IMR-90 (cell line): ENCODE measurements at places on chromosomes 2 and 18. TPM values are rescaled to one million over a fixed set of nuclear protein-coding genes. Genes with fewer than 3 reads are reported as not detected.

DNA sequence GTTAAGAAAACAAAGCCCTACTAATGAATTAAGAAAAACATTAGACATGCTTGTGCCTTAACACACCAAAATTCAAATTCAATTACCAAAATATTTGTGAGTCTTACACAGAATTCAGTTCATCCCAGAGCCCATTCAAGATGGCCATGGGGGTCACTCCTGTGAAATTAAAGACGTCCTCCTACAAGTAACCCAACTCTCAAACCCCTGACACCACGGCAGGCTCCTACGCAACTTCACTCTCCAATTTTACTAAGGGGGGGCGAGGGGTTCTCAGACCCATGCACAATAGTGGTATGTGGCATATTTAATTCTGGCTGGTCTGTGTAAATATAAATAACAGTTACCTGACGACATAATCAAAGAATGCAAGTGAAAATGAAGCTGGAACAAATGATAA, 5.0 kb downstream of the ZNF516 start:
- no peak for DNase-seq

GRCh38 chr2:173205375-173205774, 129.7 kb downstream of the MAP3K20 start:
- peak; percentile 28 for DNase-seq

GRCh38 chr2:135183822-135184221, 131.7 kb downstream of the RAB3GAP1 start:
- peak; percentile 33 for DNase-seq

DNA sequence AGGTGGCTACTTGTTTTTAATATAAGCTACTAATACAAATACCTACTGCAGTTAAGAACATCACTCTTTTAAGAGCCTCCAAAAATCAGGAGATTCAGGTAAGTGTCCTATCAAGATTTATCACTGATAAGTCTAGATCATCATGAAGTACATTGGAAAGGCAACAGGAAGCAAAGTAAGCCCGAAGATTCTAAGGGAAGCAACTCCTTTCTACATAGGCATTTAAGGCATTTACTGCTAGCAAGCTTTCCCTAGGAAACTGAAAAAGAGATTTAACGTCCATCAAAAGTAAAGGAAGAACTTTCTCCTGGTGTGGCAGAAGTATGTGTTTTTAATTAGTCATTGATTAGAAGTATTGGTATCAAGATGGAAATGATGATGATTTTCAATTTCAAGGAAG, 3.7 kb downstream of the STK17B start:
- DNase-seq, result no peak

- DNase-seq, result no peak
Measured at GRCh38 chr2:133573491-133574162, 5.4 kb upstream of the NCKAP5 start.

GRCh38 chr18:48959921-48960920, 9.5 kb upstream of the SMAD7 start:
- peak; percentile 61 for DNase-seq

DNA sequence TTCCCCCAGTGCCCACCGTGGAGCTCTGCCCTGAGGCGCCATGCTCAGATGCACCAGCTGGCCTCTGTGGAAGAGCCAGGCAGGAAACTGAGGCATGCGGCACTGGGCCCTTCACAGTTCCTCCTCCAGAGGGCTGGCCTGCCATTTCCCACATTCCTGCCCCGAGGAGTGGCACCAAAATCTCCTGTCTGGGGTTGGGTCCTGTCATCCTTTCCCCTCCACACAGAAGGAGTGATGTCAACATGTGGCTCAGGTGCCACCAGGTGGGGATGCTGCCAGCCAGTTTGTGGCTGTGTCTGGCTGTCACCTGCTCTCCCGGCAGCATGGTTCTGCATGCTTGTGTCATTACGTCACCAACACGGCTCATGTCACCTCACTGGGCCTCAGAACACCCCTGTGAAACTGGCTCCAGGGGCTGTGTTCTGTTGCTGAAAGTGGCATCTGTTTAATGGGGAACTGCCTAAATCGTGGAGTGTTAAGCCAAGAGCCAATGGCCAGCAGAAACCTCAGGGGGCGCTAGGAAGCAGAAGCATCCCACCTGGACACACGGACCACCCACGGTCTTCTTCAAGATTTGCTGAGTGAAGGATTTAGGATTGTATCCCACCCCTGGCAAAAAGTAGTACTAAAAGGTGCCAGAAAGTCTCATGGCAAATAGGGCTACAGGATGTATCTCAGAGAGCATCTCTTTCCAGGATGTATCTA, 51.3 kb downstream of the ZAP70 start:
- no peak for DNase-seq

DNA sequence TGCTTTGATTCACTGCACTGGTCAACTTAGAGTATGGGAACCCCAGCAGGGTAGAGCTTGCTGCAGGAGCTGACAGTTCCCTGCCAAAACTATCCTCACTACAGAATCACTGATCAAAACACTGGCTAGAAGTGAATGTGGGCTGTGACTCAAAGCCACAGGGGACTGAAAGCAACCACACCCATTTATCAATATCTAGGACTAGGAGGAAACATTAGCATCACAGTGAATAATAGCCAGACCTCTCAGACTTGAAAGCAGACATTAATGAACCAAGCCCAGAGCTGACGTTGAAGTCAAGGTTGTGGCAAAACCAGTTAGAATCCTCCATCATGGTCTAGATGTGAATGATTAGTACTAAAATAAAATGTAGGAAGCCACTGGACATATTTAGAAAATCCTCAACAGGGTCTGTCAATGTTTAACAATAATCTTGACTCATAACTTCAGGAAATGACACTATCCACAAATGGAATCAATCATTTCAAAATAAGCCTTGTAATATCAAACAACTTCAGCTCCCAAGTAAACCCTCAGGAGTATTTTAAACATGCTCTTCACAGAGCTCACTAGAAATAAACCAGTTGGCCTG, 131.4 kb downstream of the CDH20 start:
- no peak for DNase-seq

DNA sequence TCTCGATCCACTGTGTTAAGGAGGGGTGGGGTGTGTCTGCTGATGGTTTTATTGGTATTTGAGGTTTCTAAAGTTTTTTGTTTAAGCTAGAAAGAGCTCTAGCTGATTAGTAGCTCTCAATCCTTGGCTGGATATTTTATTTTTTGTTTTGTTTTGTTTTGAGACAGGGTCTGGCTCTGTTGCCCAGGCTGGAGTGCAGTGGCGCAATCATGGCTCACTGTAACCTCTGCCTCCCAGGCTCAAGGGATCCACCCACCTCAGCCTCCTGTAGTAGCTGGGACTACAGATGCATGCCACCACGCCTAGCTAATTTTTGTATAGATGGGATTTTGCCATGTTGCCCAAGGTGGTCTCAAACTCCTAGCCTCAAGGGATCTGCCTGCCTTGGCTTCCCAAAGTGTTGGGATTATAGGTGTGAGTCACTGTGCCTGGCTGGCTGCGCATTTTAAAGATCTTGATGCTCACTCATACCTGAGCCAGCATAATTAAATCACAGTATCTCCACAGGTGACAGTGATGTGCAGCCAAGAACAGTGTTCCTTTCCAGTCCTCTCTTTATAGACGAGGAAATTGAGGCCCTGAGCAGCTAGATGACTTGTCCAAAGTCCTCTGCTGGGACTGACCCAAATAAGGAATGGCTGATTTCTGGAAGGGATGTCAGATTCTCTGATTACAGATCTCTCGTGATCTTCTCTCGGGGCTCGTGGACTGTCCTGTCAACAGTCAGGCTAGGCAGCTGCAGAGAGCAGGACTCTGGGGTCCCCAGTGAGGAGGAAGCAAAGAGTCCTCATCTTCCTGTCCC, 44.5 kb downstream of the SPTBN1 start:
- no peak for DNase-seq

SRD5A2 gene
- polyA plus RNA-seq, result not detected in 2 replicates

SPIRE1 gene
- polyA plus RNA-seq, result 10.9 and 11.6 TPM in 2 replicates

ARHGAP15 gene
- polyA plus RNA-seq, result not detected in 2 replicates

MOGAT1 gene
- not detected in 2 replicates for polyA plus RNA-seq

SGO2 gene
- 4.7 and 5.4 TPM in 2 replicates for polyA plus RNA-seq

CRYGC gene
- not detected in 2 replicates for polyA plus RNA-seq

MFSD2B gene
- 0.05 and 0.09 TPM in 2 replicates for polyA plus RNA-seq

BOK gene
- polyA plus RNA-seq, result 34.4 and 37.4 TPM in 2 replicates

SERPINB11 gene
- polyA plus RNA-seq, result 0.12 TPM in 1 of 2 replicates, not detected in the other
